ENCODE measurements at places on chromosomes 7 and 10. TPM values are rescaled to one million over a fixed set of nuclear protein-coding genes. Genes with fewer than 3 reads are reported as not detected.

The PRPS1L1 gene
- not detected for total RNA-seq

The ELMO1 gene
- total RNA-seq, result 2.8 TPM

The PALS2 gene
- 76.1 TPM for total RNA-seq

The CTTNBP2 gene
- 0.41 TPM for total RNA-seq

The TMEM26 gene
- 0.33 TPM for total RNA-seq

The CPA2 gene
- total RNA-seq, result not detected

The HDAC9 gene
- 0.29 TPM for total RNA-seq

The POR gene
- total RNA-seq, result 154 TPM

The CRPPA gene
- total RNA-seq, result 0.34 TPM

The PPRC1 gene
- 57.9 TPM for total RNA-seq

The PILRA gene
- 3.4 TPM for total RNA-seq

Measured in A549 treated with DMSO at 1 μM for 4 hours (cell line).